ENCODE measurements at places on chromosomes 7 and 10. TPM values are rescaled to one million over a fixed set of nuclear protein-coding genes. Genes with fewer than 3 reads are reported as not detected.

CFTR gene
- not detected for polyA plus RNA-seq

CLRN3 gene
- polyA plus RNA-seq = not detected

PKD2L1 gene
- not detected for polyA plus RNA-seq

KIAA1549 gene
- polyA plus RNA-seq = 1.1 TPM

GRID1 gene
- 0.03 TPM for polyA plus RNA-seq

FAM13C gene
- polyA plus RNA-seq = 0.08 TPM

CPVL gene
- polyA plus RNA-seq = 9.8 TPM

XRCC2 gene
- polyA plus RNA-seq = 2.0 TPM

GPC2 gene
- polyA plus RNA-seq = 0.55 TPM

NRCAM gene
- polyA plus RNA-seq = 5.2 TPM

LRRN3 gene
- not detected for polyA plus RNA-seq

CTAGE6 gene
- 0.04 TPM for polyA plus RNA-seq

TUBAL3 gene
- 2.6 TPM for polyA plus RNA-seq

HOXA10 gene
- polyA plus RNA-seq = 1.6 TPM

AGAP3 gene
- 83.2 TPM for polyA plus RNA-seq

FAM25C gene
- polyA plus RNA-seq = 26.2 TPM

TEX47 gene
- not detected for polyA plus RNA-seq

All from keratinocyte (primary cell).